ENCODE measurements at places on chromosomes 12 and 14.

- no peak for DNase-seq
Observed at GRCh38 chr14:56099081-56099797, 19.0 kb upstream of the PELI2 start.

DNA sequence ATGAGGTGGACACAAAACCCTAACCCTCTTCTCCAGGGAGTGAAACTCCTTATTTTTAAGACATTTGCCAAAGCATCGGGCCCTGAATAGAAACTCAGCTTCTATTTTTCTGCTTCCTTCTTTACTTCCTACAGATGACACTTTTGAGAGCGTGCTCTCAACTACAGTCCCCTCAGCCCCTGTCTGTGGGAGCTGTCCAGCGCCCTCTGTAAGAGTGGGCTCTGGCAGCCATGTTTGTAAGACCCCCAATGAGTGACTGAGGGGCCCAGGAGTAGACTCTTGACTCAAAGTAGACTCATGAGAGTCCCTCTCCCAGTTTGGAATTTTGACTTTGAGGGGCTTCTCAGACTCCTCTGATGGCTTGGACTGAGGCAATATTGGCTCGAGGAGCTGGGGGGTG is 25.5 kb upstream of the BATF start:
- no peak for DNase-seq

DNA sequence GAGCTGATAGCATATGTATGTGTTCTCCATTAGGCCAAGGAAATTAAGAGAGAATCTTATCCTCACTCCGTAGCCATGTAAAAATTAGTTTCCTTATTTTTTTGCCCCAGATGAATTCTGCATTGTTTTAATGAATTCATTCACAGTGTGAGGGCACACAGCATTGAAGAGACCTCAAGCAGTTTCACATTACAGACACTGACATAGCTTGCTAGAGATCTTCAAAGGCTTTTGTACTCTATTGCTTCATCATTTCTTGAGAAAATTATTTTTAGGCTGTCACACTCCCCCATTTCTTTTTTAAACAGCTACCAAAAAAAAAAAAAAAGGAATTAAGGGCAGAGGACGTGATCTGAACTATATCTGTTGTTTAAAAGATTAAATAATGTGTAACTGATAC is 251.1 kb downstream of the BCAT1 start:
- DNase-seq: no peak

GRCh38 chr12:76554405-76555230 is 5.0 kb downstream of the OSBPL8 start:
- no peak for DNase-seq

DNA sequence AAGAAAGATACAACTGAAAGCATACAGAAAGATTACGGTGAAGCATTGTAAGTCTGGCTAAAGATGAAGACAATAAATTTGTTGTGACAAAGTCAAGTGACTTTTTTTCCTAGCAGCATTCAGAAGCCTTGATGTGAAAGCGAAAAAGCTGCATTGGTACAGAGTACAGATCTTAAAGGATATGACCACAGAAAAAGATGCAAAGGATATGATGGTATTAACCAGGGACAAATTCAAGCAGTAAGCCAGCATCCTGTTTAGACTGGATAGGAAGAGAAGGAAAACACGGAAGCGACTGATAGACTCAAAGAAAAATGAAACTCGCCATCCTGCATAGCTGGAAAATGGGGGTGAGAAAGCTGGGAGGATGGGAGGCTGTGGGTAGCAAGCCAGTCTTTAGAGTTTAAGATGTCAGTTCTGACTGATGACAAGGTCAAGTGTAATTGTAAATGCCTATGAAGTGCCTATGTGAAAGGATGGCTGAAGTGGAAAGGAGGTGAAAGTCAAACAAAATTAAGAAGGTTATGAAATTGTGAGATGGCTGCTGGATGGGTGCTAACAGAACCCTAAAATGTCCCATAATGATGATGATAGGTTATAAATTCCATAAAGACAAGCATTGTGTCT is 92.4 kb downstream of the PHLDA1 start:
- no peak for DNase-seq

DNA sequence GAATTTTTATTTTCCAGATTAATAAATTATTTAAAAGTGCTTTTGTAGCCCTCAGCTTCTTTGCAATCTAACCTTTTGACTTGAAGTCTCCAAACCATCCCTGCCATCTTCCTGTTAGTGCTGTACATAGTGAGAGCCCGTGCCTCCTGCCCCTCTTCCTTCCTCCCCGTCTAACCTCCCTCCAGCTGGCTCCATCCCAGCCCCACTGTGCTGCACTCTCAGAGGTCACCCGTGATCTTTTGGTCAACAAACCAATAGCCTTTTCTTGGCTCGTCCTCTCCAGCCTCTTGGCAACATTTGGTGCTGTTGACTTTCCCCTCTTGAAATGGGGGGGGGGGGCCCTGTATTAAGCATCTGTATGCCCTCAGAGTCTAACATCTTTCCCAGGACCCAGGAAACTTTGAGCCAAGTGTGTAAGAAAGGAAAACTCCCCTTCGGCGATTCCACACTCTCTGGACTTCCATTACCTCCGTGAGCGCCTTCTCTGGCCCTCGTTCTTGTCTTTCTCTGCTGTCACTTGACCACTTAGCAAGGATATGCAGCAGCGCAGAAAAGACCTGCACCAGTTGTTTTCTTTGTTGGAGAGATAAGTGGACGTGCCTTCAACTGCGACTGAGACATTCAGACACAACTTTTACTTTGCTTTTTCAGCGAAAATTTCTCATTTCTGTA is 44.1 kb downstream of the FBXW8 start:
- DNase-seq: no peak

DNA sequence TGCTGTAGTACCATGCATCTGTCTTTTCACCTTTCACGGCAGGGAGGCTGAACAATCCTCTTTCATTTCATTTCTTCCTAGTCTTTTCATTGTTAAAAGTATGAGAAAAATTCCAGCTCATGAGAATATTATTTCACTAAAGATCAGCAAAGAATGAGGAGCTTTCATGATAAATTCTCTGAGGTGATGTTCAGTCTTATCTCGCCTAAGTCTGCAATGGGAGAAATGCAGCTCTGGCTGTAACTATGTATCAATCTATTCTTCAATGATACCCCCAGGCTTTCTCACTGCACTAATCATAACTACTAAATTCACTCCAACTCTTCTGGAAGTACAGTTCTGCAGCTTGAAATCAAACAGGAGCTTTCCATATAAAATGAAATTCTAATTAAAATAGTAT is 15.7 kb downstream of the FOXG1 start:
- DNase-seq: no peak

DNA sequence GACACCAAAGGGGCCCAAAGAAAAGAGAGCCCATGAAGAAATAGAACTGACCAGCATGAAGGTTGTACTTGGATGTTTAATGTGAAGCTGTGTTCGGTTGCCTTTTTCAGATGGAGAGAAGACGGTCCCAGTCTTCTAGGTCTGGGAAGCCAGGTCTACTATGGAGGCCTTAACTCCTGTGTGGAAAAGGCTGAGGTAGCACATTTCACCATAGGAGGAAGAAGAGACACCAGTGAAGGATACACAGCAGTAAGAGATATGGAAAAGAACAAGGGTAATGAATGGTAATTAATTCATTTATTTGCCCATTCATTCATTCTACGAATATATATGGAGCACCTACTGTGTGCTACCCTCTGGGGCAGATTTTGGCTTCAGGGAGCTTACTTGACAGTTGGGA is 151.6 kb upstream of the PLEKHG7 start:
- DNase-seq: no peak

GRCh38 chr12:109201496-109201885 is 85.1 kb downstream of the ACACB start:
- DNase-seq: no peak

- DNase-seq: peak; percentile 57
Observed at GRCh38 chr14:75459099-75459741, 31.4 kb downstream of the JDP2 start.

- no peak for DNase-seq
Observed at GRCh38 chr14:31363331-31364073, 56.8 kb downstream of the HEATR5A start.

GRCh38 chr14:102951799-102952198 is 29.3 kb downstream of the AMN start:
- DNase-seq: no peak

GRCh38 chr12:101490286-101490920 is 15.3 kb downstream of the SPIC start:
- no peak for DNase-seq

DNA sequence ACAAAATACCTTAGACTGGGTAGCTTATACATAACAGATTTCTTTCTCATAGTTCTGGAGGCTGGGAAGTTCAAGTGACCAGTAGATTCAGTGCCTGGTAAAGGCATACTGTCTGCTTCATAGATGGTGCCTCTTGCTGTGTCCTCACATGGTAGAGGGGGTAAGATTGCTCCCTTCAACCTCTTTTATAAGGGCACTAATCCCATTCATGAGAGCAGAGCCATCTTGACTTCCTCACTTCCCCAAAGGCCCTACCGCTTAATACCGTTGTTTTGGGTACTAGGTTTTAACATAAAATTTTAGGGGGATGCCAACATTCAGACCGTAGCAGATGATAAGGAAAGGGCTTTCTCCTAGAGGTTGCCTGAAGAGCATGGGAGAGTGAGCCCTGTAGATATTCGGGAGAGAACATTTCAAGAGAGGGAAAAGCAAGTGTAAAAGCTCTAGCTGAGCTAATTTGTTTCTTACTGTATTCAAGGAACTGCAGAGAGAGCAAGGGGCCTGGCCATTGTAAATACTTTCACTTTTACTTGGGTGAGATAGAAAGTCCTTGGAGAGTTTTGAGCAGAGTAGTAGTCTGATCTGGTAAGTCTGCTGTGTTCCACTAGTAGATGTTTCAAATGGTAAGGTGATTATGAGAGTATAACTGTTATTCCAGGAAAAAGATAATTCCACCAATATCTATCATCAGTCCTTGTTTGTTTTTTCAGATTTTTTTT is 27.3 kb downstream of the FRS2 start:
- DNase-seq: no peak

GRCh38 chr14:26897196-26897595 is 299.4 kb upstream of the NOVA1 start:
- DNase-seq: no peak

GRCh38 chr12:93191956-93192355 is 185.8 kb upstream of the NUDT4 start:
- DNase-seq: no peak

GRCh38 chr14:64510825-64511671 is 6.5 kb downstream of the ZBTB1 start:
- DNase-seq: peak; percentile 59

DNA sequence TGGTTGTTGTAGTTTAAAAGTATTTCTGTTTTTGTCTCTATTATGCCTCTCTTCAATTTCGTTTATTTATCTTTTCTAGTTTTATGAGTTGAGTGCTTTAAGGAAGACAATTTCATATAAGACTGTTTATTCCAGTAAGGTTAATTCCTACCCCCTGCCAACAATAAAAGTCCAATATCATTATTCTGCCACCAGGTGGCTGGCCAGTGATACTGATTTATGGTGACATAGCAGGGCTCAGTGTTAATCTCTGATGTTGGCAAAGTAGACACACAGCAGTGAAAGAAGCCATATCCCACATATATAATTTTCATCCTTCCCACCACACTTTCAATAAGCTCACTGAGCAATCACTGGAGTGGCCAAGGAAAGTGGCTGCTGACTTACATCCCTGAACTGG is 69.0 kb upstream of the BMP4 start:
- no peak for DNase-seq

DNA sequence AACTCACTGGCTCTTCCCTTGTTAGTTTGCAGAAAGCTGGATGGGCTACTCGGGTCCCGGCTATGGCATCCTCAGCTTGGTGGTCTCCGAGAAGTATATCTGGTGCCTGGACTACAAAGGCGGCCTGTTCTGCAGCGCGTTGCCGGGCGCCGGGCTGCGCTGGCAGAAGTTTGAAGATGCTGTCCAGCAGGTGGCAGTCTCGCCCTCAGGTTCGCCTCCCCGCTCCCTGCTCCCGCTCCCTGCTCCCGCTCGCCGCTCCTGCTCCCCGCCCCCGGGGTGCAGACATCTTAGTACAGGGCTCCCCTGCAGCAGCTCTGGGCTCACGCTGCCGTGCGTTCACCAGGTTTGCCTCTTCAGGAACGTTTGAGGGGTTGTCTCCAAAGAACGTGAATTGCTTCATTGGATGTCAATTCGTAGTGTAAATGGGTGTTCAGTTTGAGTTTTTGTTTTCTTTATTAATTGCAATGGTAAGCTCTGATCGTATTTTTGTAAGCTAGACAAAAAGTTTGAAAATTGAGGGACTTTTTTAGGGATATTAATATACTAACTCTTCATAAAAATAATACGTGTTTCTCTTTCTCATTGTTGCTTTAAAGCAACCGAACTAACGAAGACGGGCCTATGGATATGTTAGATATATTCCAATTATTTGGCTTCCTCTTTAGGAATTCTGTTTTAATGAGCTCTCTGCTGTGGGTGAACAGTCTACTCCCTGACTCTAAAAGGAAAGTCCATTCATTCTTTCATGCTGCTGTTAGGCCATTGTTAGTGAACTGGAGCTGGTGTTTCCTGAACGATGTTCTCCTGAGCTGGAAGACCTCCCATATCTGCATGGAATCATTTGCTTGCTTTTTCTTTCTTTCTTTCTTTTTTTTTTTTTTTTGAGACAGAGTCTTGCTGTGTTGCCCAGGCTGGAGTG is 71.3 kb downstream of the ANKRD9 start:
- peak; percentile 72 for DNase-seq

GRCh38 chr14:101078892-101079221 is 175.3 kb upstream of the RTL1 start:
- no peak for DNase-seq

GRCh38 chr12:63149909-63150712 is 890 bp downstream of the AVPR1A start:
- no peak for DNase-seq

DNA sequence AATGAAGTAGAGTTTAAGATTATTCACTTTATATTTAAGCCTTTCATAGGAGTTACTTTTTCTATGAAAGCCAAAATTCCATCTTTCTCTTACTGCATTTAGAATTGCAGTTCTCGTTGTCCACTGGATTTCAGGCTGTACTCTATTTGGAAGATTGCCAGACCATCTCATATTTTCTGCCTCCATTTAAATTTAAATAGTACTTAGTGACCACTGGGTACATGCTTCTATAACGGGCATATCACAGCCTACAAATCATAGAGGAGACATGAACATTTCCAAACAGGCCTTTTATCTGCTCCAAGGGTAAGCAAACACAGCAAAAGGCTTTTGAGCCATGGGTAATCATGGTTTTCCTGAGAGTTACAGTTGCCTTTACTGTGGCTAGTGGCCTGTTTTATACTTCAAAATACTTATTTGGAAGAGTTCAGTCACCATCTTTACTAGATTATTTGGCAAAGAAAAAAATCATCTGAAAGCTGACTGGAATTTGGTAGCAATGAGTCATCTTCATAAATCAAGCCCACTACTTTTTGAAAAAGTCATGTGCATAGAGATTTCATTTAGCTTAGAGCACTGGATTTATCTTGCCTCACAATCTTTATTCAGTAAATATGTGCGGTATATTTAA is 15.7 kb downstream of the ANO6 start:
- no peak for DNase-seq

- no peak for DNase-seq
Observed at GRCh38 chr12:40697566-40698259, 5.5 kb downstream of the CNTN1 start.

DNA sequence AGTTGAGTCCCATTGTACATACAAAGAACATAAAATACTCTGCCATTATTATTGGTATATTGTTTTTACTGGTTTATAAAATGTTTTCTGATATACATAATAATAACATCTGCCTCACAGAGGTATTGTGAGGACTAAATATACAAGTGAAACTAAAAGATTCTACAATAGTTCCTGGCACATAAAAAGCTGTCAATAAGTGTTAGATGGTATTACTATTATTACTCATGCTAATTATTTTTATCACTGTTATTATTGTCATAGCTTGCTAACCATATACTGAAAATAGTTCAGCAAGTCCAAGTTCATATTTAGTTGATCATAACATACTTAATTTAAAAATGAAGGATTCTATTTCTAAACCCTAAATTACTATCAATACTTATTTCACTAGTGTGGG is 34.4 kb downstream of the BTG1 start:
- DNase-seq: no peak

Data from breast epithelium (tissue), 4 donors.